Pons (tissue), 1 donor: ENCODE measurements at places on chromosomes 2 and 18.

GRCh38 chr18:50700245-50701165 is 119.3 kb downstream of the MRO start:
- no peak for DNase-seq

GRCh38 chr18:30684825-30685481 is 357.6 kb downstream of the DSC3 start:
- no peak for DNase-seq

DNA sequence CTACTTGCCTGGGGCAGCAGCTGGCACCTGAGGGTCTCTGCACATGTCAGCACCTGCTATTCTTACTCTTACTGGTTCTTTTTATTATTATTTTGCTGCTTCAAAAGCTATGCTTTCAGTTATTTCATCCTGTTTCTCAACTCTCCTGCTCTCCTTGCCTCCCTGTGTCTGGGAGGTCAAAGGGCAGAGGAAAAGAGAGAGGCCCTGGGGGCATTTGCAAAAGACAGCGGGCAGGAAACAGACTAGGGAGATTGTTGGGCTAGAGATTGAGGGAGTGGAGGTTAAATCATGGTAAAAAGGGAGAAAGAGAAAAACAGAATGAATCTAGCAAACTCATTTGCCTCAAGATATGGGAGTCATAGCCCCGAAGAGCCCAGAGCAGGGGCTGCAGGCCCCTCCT is 21.1 kb upstream of the RPL31 start:
- no peak for DNase-seq

DNA sequence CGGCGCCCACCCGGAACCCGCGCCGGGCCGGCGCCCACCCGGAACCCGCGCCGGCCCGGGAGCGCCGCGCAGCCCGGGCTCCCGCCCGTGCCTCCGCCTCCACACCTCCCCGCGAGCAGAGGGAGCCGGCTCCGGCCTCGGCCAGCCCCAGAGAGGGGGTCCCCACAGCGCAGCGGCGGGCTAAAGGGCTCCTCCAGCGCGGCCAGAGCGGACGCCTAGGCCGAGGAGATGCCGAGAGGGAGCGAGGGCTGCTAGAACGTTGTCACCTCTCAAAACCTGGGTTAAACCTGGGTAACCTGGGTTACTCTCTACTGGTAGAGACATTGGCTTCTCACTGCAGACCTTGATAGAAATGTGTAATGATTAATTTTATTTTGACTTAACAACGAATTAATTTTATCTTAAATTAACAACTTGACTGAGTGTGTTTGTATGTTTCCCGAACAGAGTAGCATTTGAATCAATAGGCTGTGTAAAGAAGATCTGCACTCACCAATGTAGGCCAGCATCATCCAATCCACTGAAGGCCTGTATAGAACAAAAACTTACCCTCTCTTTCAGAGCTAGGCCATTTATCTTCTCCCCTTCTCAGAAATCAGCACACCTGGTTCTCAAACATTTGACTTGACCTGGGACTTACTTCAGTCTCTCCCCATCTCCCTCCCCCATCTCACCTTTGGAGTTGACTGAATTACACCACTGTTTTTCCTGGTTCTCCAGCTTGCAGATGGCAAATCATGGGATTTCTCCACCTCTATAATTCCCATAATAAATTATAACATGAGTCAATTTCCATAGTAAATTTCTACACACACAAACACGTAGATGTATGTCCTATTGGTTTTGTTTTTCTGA is 242.7 kb downstream of the ASXL3 start:
- no peak for DNase-seq

- no peak for DNase-seq
Observed at GRCh38 chr2:65957454-65957853, 477.5 kb upstream of the MEIS1 start.

DNA sequence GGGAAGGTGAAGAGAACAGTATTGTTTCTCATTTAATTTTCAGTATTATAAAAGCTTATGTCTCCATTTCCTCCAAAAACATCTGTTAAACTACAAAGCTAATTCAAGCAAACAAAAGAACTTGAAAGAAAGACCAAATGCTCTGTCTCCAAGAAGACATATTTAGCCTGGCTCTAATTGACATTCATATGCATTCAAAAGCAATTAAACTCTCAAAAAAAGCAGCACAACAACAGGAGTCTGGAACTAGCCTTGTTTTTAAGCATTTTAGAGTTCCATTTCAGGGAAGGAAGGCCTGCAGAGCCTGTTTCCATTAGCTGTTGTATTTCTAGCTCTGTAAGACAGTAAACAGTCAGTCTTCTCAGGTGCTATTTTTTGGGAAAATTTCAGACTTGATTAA is 447.9 kb downstream of the TDRD15 start:
- no peak for DNase-seq

GRCh38 chr2:118878531-118879149 is 31.2 kb upstream of the EN1 start:
- DNase-seq: no peak

DNA sequence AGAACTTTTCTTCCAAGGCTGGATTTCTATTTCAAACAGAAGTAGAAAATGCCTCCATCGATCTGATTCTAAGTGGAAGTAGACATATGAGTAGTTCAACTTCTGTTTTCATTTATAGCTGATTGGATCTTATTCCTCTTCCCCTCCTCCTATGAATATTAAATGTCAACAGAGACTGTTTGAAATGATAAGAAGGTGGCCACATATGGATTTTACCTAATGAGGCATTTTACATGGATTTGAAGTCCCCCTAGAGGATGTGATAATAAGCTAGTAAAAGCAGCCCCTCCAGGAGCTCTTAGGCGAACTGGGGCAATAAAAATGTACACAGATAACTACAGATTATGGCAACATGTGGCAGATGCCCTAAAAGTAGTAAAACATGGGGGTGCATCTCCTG is 71.0 kb downstream of the UPP2 start:
- DNase-seq: no peak

- DNase-seq: peak; percentile 26
Observed at GRCh38 chr2:129480790-129481189, 498.7 kb upstream of the RAB6C start.

- DNase-seq: no peak
Observed at GRCh38 chr18:27235218-27235870, 50.2 kb upstream of the CHST9 start.

GRCh38 chr2:5991305-5991968 is 299.3 kb downstream of the SOX11 start:
- DNase-seq: no peak

DNA sequence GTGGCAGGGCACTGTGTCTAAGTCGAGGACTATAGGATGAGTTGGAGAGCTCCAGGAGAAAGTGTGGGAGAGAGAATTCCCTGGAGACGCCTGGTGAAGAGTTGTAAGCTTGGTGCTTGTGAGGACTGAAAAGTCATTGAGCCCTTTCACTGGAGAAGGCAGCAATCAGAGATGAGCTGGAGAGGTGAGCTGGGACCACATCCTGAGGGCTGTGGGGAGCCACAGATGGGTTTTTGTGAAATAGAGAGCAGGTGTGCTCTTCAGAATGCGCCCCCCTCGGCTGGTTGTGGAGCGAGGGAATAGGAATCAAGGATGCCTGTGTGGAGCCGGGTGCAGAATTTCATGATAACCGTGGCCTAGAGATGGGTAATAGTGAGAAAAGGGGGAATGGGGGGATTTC is 224.3 kb downstream of the KLHL29 start:
- no peak for DNase-seq

DNA sequence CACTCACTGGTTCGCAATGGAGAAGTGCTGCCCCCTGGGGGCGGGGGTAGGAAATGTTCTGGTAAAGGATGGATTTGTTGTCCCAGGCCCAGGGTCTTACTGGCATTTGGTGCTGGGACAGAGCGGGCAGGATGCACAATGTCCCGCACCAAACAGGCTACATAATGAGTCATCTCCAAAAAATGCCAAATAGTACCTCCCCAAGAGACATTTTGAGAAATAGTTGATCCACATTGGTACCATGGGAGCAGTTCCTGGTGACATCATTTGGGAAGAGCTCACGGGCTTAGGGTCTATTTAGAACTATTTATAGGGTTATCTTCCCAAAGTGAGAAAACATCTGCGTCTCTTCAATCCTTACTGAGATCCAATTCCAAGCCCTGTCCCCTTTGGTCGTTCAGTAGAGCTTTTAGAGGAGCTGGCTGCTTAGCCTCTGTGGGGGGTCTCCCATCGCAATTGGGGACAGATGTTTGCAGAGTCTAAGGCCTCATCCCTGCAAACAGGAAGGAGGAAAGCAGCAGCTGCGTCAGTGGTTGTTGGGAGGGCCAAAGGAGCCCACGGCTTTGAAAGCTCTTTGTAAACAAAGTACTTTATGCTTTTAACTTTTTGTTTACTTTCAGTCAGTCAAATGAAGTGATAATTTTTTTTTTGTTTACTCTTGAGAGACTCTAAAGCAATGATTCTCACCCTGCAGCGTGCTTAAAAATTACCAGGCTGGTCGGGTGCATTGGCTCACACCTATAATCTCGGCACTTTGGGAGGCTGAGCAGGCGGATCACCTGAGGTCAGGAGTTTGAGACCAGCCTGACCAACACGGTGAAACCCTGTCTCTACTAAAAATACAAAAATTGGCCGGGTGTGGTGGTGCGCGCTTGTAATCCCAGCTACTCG is 49.3 kb downstream of the GREB1 start:
- peak; percentile 76 for DNase-seq

DNA sequence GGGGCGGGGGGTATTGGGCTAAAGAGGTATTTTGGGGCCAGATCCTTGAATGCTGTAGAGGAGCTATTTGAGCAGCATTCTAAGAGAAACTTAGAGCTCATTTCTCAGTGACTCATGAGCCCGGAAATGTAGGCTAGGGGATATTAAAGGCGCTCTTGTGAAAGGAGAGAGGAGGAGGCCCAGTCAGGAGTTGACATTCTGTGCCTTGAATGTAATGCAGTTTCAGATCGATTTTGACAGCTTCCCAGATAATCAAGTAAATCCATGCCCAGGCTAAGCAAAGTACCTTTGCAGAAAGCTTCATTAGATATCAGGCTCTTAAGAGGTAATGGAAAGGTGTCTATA is 1.5 kb downstream of the CAB39 start:
- DNase-seq: peak; percentile 51

DNA sequence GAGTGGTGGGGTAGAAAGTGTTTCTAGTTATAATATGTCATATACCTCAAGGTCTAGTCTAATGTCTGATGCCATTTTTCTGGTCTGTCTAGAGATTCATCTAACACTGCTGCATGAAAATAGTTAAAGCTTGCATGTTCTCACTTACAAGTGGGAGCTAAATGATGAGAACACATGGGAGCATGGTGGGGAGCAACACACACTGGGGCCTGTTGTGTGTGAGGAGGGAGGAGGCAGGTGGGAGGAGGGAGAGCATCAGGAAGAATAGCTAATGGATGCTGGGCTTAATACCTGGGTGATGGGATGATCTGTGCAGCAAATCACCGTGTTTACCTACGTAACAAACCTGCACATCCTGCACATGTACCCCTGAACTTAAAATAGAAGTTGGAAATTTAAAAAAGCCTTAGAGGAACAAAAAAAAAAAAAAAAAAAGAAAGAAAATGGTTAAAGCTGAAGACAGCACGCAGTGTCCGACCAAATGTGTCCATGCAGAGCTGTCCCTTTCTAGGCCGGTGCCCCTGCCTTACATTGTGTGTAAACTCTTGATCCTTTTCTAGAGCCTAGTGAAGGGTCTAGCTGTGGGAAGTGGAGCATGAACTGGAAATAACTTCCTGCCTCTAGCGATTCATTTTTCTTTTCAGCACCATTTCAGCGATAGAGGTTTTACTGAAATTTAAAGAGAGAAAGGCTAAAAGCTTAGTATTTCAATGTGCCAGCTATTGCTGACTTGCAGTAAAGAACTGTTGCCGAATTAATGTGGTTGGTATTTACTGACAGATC is 94.0 kb downstream of the FMNL2 start:
- peak; percentile 64 for DNase-seq

DNA sequence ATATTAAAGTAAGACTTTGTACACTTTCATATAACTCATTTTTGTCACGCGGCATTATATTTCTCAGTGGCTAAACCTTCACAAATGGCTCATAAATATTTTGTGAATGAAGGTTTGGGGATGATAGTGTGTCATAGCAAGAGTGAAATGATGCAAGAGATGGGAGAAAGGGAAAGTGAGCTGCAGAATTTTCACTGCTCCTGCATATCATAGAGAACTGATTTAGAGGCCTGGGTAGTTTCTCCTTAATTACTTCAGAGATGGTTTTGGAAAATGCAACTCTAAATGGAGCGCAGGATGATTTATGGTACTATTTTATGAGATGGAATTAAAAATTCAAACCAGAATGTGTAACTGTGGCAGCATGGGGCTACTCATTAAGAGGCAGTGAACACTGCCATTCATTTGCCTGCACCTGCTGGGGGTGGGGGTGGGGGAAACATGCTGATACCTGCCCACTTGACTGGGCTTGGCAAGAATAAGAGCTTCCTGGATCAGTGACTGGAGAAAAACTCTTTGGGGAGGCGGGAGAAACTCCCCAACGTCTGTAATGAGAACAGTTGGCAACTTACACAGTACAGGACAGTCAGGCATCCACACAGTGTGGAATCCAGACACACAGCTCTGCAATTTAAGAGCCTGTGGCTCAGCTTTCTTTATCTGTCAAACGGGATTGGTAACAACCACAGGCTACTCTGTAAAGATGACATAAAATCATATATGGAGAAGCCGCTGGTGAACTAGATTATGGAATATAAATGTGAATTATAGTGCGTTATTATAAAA is 941.9 kb downstream of the SLC4A3 start:
- DNase-seq: no peak

DNA sequence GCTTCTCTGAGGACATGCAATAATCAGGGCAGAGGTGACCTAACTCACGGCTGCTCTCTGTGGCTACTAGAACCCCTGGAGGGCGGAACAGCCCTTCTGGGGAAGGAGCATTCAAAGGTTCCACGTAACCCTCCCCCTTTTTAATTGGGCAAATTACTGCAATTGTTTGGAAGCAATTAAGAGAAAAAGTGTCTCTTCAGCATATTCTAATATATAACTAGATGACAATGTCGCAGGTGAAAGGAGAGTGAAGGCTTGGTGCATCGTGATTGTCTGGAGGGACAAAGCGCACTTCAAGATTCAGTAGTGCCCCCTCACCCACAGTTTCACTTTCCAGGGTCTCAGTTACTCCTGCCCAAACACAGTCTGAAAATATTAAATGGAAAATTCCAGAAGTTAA is 720.8 kb downstream of the DCDC2C start:
- no peak for DNase-seq

GRCh38 chr2:3192920-3193319 is 184.7 kb downstream of the EIPR1 start:
- no peak for DNase-seq

GRCh38 chr2:168530982-168531622 is 75.0 kb downstream of the CERS6 start:
- no peak for DNase-seq

DNA sequence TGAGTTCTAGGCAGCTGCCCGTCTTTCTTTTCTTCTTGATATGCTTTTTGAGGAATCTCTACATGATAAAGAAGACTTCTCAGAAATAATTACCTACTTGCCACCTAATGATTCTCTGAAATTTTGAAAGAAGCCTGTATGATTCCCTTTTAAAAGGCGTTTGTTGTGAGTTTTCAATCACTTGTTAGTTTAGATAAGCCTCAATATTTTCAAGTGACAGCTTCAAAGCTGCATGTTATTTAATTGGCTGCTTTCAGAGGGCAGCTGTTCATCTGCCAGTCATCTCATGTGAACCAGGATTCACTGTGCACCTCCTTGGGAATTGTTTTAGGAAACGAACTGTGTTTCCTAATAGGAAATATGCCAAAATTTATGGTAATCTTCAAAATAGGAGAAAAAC is 938.1 kb downstream of the CPS1 start:
- DNase-seq: no peak
